A549 treated with CpdA at 1 μM for 4 hours (cell line): ENCODE measurements at places on chromosomes 13 and 19. TPM values are rescaled to one million over a fixed set of nuclear protein-coding genes. Genes with fewer than 3 reads are reported as not detected.

PSG1 gene
- total RNA-seq, result 0.20 to 0.39 TPM (median 0.24 TPM) in 5 replicates

CEACAM3 gene
- not detected in 5 replicates for total RNA-seq

ZIC5 gene
- 2.9 to 4.0 TPM (median 3.2 TPM) in 5 replicates for total RNA-seq

ANO8 gene
- 2.8 to 4.7 TPM (median 4.0 TPM) in 5 replicates for total RNA-seq

CBARP gene
- total RNA-seq, result 2.7 to 4.6 TPM (median 4.4 TPM) in 5 replicates

C19orf73 gene
- 1.2 to 2.5 TPM (median 1.8 TPM) in 5 replicates for total RNA-seq

EDDM13 gene
- not detected in 5 replicates for total RNA-seq

ARL11 gene
- total RNA-seq, result not detected in 5 replicates

ZNF844 gene
- total RNA-seq, result not detected in 5 replicates

GARIN5A gene
- total RNA-seq, result 1.9 to 2.3 TPM (median 2.2 TPM) in 5 replicates

FBXO17 gene
- total RNA-seq, result 70.5 to 99.5 TPM (median 87.1 TPM) in 5 replicates

NCAN gene
- total RNA-seq, result 0.03 to 0.20 TPM (median 0.11 TPM) in 4 of 5 replicates, not detected in the other

CYP4F2 gene
- 0.07 to 0.49 TPM (median 0.21 TPM) in 4 of 5 replicates, not detected in the other for total RNA-seq
